ENCODE measurements at places on chromosomes 1 and 21.

DNA sequence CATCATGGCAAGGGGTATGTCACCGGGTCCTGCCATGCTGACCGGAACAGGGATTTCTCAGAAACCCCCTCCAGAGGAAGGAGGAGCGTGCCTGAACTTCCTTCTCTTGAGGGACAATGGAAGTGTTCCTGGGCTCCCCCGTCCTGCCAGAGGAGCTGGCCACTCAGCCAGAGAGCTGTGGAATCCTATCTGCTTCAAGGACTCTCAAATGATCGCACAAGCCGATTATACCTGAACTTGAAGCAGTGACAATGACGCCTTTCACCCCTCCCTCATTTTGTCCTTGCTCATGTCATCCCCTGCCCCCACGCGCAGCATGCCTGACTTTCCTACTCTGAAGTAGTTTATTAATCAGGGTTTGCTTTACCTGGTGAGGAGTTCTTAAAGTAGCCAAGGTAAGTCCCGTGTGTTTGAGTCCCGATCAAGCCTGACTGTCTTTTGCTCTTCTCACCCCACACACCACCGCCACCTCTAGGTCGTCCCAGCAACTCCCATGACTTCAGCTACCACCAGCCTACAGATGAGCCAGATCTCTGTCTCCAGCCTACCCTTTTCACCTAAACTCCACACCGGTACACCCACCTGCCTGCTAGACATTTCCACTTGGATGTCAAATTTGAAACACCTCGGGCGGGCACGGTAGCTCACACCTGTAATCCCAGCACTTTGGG lies 25.0 kb upstream of the PRELP start:
- no peak for DNase-seq

GRCh38 chr1:231180034-231180433 lies 18.2 kb downstream of the TRIM67 start:
- no peak for DNase-seq

DNA sequence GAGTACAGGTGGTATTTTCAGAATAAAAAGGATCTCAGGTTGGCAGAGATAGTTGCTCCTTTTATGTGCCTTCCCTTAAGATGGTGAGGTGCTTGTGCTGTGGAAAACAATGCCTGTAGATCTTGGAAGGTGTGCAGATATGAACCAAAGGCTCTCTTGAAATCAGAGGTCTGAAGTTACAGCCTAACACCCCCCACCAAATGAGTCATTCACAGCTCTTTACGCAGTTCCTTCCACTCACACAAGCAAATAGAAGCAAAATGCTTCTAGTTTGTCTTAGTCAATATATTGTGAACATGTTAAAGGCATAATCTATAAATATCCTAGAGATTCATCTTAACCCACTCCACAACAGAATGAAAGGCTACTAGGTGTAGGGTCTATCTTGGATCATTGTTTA lies 128.9 kb upstream of the NR5A2 start:
- no peak for DNase-seq

DNA sequence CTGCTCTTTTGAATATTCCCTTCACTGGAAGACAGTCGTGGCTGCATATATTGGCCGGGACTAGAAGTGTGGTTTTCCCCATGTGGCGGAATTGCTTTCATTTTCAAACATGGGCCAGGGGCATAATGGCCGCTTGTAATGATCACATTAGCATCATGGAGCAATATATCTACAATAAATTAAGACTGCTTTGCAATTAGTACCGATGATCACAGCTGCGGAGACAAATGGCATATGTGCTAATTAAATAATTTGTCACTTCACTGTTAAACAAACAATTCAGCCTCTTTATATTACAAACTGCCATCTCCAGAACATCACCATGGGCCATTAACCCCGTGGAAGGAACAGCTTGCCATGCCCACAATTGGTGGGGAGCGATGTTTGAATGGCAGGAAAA lies 68.2 kb upstream of the OLIG2 start:
- no peak for DNase-seq

DNA sequence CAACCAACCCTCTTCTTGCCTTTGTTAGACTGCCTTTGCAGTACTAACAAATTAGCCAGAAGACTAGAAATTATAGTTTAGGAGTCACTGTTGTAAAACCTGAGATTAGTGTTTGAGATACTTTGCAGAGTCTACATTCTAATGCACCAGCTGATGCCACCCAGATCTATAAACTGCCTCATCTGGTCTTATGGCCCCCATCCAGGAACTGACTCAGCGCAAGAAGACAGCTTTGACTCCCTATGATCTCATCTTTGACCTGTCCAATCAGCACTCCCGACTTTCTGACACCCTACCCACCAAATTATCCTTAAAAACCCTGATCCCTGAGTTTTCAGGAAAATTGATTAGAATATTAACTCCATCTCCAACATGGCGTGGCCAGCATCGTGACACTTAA lies 334.6 kb downstream of the RGS7 start:
- no peak for DNase-seq

- peak; percentile 21 for DNase-seq
Observed at GRCh38 chr21:46605767-46606426, 1.0 kb upstream of the S100B start.

DNA sequence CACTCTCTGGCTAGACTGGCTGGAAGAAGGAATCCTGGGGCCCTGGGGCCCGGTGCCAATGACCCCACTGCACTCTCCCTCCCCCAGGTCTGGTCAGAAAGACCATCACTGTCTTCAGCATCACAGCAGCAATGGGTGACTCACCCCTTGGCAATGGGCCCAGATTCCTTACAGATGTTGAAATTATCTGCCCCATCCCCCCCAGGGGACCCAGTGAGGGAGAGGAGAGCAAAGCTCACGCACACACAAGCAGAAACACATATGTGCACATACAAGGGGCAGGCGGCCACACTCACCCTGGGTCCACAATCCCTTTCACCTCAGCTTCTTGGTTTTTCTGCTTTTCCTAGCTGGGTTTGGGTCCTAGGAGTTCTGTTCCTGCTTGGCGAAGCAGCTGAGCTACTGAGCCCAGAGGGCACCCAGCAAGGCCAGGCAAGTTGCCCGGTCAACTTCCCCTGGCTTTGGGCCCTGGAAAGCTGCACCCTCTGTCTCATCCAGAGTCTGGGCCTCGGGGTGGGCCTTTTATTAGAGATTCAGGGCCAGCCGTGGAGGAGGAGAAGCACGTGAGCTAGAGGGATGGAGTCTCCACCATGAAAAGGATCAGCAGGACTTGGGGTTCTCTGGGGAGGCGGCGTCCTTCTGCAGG lies 2.6 kb downstream of the COL16A1 start:
- DNase-seq = no peak

GRCh38 chr1:64590316-64590715 lies 120.4 kb downstream of the CACHD1 start:
- DNase-seq = no peak

GRCh38 chr1:232218955-232219865 lies 410.7 kb downstream of the SIPA1L2 start:
- DNase-seq = no peak

- no peak for DNase-seq
Observed at GRCh38 chr1:3609016-3609768, 2.1 kb downstream of the MEGF6 start.

- no peak for DNase-seq
Observed at GRCh38 chr1:116432655-116433265, 59.7 kb downstream of the ATP1A1 start.

- no peak for DNase-seq
Observed at GRCh38 chr1:46002551-46003150, 129.8 kb downstream of the PIK3R3 start.

DNA sequence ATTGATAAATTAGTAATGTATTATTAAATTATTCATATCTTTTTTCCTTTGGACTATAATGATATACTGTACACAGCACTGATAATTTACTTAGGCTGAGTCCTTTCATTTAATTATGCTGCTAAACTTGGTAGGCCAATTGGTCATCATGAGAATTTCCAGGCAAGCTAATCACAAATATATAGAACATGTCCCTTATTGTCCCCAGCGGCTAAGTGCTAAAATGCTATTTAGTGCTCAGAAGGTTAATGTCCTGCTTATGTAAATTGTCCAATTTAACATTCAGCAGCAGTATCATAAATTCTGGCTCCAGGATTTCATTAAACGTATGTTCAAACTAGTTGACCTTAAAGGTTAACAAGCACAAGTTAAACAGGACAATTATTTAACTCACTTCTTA lies 30.0 kb upstream of the RRP15 start:
- DNase-seq = no peak

- DNase-seq = no peak
Observed at GRCh38 chr1:67441739-67442281, 11.6 kb upstream of the SERBP1 start.

DNA sequence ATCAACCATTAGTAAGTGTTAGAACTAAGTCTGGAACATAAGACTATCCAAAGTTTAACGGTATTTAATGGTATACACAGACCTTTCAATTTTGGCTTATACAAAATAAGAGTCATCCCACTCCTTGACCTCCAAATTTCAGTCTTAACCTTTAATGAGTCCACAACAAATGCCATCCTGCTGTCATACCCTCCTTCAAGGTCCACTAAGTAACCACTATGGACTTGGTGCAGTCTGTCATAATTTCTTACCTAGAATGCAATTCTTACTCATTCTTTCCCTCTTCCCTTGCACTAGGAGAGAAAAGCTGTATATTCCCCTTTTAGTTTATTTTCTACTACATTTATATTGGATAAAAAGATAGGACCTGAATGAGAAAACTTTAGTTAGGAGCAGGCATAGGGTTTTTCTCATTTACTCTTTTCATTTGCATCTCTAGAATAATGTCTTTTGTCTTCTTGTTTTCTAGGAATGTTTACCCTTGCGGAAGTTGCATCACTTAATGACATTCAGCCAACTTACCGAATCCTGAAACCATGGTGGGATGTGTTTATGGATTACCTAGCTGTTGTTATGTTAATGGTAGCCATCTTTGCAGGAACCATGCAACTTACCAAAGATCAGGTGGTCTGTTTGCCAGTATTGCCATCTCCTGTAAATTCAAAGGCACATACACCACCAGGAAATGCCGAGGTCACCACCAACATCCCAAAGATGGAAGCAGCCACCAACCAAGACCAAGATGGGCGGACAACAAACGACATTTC lies 62.1 kb upstream of the ZNF326 start:
- DNase-seq = no peak

DNA sequence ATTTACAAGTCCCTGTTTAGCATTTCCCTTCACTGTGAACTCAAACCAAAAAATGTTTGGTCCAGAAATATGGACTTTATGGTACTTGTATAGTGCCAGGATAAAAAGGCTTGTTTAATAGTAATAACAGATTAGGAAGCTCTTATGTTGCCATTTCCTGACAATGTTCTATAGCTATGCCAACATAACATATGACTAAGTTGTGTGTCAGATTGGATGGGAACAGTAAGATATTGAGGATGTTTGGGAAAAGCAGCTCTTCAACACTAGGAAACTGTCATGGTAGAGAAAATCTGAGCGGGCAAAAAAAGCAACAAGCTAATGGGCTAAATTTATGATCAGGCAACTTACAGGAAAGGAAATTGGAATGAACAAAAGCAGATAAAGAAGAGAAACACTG lies 287.1 kb upstream of the ADGRL4 start:
- no peak for DNase-seq

- no peak for DNase-seq
Observed at GRCh38 chr1:100359139-100359538, 6.8 kb downstream of the CDC14A start.

DNA sequence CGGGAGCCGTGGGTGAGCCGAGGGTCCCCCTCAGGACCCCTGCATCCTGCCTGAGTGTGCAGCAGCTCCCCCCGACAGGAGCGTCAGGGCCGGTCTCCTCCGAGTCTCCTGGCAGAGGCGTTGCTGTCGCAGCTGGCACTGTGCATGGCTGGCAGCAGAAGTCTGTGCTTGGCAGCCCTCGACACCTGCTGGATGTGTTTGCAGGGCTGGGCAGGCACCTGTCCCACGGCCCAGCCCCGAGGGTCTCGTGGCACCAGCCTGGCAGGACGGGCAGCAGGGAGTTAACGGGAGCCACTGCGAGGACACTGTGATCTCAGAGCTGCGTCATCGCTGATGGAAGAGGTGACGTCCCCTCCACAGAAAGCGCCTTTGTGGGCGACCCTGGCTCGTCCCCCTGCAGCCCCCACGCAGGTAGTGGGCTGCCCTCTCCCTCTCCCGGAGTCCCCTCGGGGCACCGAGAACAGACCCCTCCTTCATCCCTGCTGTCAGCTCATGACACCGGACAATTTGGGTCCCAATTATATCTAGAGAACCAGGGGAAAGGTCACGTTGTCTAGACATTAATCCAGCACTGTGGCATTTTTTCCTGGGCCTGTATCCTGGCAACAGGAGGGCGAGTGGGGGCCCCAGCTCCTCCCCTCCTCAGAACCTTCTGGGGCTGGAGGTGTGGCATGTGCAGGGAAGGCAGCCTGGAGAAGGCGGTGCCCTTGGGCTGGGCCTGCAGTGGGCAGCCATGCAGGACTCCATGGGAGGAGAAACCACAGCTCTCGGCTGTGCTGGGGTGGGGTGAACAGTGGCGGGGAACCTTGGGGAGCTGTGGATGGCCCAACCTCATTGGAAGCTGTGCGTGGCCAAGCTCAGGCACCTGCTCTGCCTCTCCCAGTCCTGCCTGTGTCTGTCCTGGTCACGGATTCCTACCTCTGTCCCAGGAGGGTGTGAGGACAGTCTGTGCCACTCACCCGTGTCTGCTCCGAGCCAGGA lies 15.4 kb downstream of the COL18A1 start:
- DNase-seq = no peak

GRCh38 chr21:36516281-36516680 lies 36.4 kb upstream of the CLDN14 start:
- DNase-seq = no peak

DNA sequence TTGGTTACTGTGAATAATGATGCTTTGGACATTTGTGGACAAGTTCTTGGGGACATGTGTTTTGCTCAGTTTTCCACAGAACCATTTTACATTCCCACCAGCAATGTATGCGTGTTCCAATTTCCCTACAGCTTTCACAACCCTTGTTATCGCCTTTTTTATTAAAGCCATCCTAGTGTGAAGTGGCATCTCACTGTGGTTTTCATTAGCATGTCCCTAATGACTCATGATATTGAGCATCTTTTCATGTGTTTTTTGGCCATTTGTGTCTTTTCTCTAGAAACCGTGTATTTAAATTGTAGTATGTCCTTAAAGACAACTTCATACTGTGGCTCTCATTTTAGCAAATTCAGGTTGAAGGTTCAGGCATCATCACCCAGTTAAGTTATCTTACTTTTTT lies 132.1 kb downstream of the TGFBR3 start:
- no peak for DNase-seq

Measured in naive B cell (primary cell).